Brain (organoid and tissue), 16 donors: ENCODE measurements at places on chromosomes 6 and 20.

DNA sequence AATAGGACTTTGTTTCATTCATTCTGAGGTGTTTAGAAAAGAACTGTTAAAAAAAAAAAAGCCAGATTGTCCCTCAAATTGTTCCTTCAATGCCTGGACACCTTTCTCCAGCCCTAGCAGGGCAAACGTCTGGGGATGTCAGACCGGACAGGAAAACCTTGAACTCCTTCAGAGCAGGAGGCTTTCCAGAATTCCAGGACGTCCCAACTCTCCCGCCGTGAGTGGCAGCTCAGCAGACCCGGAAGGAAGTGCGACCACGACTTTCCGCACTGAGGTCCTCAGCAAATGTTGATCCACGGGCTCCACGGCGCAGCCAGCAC, 139.1 kb downstream of the DLL1 start:
- DNase-seq: no peak

DNA sequence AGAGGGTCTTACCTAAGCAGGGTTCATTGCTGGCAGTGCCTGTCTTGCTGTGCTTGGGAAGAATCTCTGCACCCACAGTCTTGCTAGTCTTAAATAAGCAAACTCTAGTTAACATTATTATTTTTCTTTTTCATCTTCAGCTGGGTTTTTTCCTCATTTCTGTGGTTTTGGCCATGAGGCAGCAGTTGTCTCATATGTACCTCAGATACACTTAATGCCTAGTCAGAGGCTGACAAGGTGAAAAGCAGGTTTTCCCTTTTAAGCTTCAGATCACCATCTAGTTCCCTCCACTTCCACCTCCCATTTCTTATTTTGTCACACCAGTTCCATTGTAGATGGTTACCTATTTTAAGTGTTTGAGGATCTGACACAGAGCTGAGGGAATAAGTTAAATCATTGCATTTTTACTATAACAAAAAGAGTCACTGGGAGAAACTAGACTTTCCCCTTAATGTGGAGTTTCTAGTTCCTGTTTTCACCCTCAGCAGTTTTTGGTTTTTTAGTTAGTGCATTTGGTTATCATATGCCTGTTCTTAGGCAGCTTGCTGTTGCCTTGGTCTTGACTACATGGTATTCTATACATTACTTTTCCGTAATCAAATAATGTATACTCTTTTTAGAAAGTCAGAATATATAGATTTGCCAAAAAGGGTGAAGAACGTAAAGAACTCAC, 46.0 kb downstream of the AFDN start:
- no peak for DNase-seq

- no peak for DNase-seq
These were observed 635.3 kb upstream of the MARCKS start for GRCh38 chr6:113221850-113222249.

DNA sequence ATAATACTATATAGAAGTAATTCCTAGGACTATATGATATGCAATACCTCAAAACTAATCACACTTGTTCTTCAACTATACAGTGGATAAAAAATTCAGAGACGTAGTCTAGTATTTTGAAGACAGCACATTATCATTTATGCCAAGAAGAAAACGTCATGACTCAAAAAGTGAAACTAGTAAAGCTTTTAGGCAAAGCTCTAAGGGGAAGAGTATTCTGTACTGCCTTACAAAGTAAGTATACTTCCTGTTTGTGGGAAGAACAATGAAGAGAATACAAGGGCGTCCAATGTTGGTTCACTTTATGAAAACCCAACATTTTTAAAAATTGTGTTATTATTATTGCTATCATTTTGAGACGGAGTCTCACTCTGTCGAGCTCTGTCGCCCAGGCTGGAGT, 27.9 kb downstream of the LOC128125822 start:
- no peak for DNase-seq

DNA sequence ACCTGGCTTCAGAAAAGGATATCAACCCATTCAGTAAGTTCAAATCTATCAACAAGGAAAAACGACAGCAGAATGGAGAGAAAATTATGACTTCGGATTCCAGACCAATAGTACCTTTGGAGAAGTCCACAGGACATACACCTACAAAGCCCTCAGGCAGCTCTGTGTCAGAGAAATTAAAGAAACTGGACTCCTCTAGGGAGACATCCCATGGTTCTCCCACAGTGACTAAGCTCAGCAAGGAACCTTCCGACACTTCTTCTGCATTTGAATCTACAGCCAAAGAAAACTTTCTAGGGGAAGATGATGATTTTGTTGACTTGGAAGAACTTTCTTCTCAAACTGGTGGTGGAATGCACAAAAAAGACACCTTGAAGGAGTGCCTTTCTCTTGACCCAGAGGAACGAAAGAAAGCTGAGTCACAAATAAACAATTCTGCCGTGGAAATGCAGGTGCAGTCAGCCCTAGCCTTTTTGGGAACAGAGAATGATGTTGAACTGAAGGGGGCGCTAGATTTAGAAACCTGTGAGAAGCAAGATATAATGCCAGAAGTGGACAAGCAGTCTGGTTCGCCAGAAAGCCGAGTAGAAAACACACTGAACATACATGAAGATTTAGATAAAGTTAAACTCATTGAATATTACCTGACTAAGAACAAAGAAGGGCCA, 67.4 kb upstream of the HINT3 start:
- DNase-seq: no peak

- DNase-seq: peak; percentile 65
These were observed 1.2 kb downstream of the CDH4 start for GRCh38 chr20:61253264-61253639.

DNA sequence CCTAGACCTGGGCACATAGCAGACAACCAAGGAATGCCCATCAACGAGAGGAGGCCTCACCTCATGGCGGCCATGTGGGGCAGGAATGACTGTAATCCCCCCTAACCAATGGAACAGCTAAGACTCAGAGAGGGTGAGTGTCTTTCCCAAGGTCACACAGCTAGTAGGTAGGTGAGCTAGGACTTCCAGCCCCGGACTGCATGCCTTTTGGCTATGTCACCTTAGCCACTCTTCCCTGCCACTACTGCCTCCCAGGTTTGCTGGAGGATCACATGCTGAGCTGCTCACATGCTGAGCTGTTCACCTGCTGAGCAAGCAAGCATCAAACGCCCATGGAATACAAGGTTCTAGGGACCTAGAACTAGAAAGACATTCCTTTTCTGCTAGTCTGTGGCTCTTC, 188.5 kb upstream of the PMEPA1 start:
- no peak for DNase-seq

- DNase-seq: peak; percentile 66
These were observed 16.0 kb downstream of the LINC00237 start for GRCh38 chr20:21090111-21090618.

GRCh38 chr6:122778302-122778701, 1.2 kb upstream of the FABP7 start:
- DNase-seq: no peak

DNA sequence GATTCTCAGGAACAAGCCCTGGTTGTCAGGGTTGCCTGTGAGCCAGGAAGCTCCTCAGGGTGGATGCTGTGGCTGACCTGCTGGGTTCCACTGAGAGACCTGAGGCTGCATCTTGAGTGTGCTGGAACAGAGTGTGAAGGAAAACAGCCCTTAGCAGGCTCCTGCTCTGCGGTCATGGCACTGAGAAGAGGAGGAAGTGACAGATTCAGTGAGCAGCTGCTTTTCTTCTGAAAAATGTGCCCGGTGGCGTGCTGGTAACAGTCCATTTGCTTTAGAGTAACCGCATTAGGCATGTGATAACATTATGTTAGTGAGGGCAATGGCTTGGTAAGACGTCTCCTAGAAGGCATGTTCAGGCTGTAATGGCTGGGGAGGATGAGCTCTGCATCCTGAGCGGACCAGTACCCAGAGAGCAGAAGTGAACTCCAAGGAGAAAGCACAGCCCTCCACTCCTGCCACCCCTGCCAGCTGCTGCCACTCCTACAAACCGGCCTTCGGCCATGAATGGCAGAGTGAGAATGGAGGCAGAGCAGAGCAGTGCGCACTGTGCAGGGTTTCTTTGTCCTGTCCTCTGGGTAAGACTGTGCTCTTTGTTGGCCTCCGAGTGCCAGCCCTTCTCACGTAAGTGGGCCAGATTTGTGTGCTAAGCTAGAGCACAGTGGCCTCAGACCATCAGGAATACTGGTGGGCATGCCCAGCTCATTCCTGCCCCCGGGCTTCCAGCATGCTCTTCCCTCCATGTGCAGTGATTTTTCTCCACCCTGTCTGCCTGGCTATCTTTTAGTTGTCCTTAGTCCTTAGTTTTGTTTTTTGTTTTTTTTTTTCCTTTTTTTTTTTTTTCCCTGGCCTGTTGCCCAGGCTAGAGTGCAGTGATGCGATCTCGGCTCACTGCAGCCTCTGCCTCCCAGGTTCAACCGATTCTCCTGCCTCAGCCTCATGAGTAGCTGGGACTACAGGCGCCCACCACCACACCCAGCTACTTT, 98.1 kb upstream of the VSTM2L start:
- DNase-seq: peak; percentile 52

- no peak for DNase-seq
These were observed 259.0 kb downstream of the HIVEP2 start for GRCh38 chr6:142685852-142686506.

GRCh38 chr20:2521369-2522305, 12.9 kb upstream of the ZNF343 start:
- peak; percentile 28 for DNase-seq

DNA sequence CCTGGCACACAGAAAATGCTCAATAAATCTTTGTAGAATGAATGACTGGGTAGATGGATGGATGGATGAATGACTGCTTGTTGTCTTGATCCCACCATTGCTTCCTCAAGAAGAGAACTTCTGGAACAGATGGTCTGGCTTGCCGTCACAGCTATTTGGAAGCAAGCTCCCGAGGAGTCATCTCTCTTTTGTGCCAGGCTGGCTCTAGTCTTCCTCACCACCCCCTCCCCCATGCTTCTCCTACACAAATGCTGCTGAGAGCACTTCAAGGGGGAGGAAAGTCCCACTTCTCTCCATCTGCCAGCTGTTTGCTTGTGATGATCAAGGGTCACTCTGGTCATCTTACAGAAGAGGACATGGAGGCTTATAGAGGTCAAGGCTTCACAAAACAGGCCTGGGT, 11.6 kb upstream of the KCNG1 start:
- no peak for DNase-seq

- no peak for DNase-seq
These were observed 1.6 kb upstream of the OGFRL1 start for GRCh38 chr6:71287038-71287437.

- DNase-seq: no peak
These were observed 221.0 kb downstream of the NFATC2 start for GRCh38 chr20:51321343-51322163.

DNA sequence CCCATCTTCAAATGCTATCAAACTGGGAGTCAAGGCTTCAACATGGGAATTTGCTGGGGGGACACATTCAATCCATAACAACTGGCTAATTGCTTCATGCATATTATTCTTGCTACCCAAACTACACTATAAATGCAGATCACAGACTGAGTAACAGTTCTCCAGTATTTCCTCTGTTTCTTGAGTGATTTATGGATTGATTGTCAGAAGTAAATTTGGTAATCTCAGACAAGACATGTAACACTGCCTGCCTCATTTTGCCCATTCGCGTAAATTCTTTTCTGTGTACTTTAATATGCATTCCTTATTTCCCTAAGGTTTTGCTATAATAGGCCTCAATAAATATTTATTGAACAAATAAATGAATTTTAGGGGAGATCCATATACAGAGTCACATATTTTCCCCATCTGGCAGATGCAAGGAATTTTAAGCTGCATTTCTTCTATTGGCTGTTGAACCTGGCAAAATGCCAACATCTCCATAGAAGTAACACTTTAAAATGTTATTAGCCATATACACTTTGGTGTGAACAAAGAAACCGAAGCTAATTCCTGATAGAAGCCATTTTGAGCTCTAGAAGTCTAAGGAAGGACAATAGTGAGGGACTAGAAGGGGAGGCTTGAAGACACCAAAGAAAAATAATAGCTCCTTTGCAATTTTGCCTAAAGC, 98.2 kb downstream of the QRSL1 start:
- peak; percentile 45 for DNase-seq

GRCh38 chr6:137846772-137847313, 20.2 kb upstream of the TNFAIP3 start:
- DNase-seq: no peak

- no peak for DNase-seq
These were observed 80.5 kb upstream of the SSTR4 start for GRCh38 chr20:22954661-22955060.

DNA sequence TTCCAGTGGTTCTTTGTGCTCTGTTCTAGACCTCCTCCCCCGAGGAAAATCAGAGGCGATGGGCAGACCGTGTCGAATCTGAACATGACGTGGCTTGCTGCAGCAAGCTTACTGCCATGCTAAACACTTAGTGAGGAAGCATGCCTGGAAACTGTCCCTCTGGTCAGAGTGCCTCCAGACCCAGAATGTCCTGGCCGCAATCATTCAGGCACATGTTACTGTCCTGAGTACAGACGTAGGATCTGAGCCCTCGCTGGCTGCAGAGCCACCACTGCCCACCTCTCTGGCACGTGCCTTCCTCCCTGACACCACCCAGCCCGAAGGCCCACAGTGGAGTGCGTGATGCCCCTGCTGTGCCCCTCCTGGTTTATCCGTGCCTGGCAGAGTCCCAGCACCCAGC, 163.6 kb downstream of the SYNDIG1 start:
- DNase-seq: no peak

DNA sequence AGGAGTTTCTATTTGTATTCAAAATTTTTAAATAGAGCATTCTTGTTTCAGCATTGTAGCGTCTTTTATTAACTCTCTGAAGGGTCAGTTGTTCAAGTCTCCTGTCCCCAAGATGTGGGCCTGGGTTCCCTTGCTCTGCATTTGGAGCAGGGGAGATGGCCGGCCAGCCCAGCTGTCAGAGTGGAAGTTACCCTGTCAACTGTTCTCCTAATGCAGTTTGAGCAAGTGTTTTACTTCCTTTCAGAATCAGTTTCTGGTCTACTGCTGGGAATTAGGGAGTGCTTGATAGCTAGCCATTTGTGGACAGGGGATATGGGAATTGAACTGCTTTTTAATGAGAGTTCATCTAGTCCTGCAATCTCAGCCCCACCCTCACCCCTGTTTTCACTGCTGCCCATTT, 116.6 kb downstream of the QKI start:
- no peak for DNase-seq

- no peak for DNase-seq
These were observed 31.3 kb downstream of the AKIRIN2 start for GRCh38 chr6:87670707-87671106.

- DNase-seq: no peak
These were observed 20.0 kb downstream of the PHF20 start for GRCh38 chr20:35791821-35792220.

DNA sequence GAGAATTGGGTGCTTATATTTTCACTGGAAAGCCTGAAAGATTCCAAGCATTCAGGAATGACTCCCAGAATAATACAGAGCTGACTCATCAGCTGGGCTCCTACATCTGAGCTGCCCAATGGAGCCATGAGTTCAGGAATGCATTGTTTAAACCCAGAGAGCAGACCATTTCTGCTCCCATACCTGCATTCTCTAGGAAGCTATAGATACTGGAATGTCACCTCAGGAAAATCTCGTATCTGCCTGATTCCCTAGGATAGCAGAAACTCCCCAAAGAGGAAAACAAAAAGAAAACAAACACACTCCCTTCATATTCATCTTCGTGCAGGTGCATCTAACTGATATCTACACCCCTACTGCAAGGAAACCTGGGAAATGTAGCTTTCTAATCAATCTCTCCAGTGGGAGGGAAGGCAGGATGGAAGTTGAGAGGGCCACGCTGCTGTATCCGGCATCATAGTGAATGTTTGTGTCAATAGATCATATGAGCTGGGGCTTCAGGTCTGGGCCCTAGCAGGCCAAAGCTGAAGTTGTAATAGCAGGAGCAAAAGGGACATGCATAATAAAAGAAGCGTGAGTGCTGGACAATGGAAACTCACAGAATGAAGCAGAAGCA, 8.2 kb upstream of the SLC2A12 start:
- no peak for DNase-seq
